Ecto neural progenitor cell (in vitro differentiated cells): ENCODE measurements at places on chromosomes 6 and 20.
A peak's percentile ranks its signal among the peaks of the same experiment; 100 is the strongest.

- DNase-seq, result no peak
These were observed 59.9 kb upstream of the HBS1L start for GRCh38 chr6:135114355-135115145.

GRCh38 chr20:53447316-53447715 lies 146.3 kb downstream of the ZNF217 start:
- DNase-seq, result no peak

- DNase-seq, result no peak
These were observed 333.8 kb downstream of the CDH26 start for GRCh38 chr20:60292001-60292520.

DNA sequence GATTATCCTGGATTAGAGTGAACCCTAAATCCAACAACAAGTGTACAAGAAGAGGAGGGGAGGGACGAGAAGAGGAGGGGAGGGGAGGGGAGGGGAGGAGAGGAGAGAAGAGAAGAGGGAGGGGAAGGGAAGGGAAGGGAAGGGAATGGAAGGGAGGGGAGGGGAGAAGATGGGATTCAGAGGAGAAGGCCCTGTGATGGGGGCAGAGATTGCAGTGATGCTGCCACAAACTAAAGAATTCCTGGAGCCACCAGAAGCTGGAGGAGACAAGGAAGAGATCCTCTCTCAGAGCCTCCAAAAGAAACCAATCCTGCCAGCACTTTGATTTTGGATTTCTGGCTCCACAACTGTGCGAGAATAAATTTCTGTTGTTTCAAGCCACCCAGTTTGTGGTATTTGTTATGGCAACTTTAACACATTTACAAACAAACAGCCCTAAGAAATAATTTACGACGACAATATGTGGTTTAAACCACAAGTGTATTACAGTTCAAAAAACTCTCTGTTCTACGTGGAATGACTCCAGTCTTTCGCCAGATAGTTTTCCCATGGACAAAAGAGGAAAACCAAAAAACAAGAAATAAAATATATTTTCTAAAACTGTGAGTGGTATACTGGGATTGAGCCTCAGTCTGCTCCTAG lies 235.4 kb downstream of the HDGFL1 start:
- no peak for DNase-seq

GRCh38 chr6:16181439-16182297 lies 52.8 kb downstream of the MYLIP start:
- DNase-seq, result no peak

GRCh38 chr20:25055711-25056495 lies 2.0 kb downstream of the ACSS1 start:
- DNase-seq, result no peak

GRCh38 chr20:62886709-62887058 lies 25.1 kb upstream of the TCFL5 start:
- DNase-seq, result no peak

GRCh38 chr20:13659288-13659687 lies 20.6 kb upstream of the TASP1 start:
- no peak for DNase-seq

GRCh38 chr6:33277663-33278391 lies 904 bp downstream of the B3GALT4 start:
- peak; percentile 48 for DNase-seq
